PC-3 (cell line): ENCODE measurements at places on chromosomes 6 and 20. TPM values are rescaled to one million over a fixed set of nuclear protein-coding genes. Genes with fewer than 3 reads are reported as not detected.

Gene FHL5
- not detected in 2 replicates for total RNA-seq

Gene FRK
- total RNA-seq, result 0.46 and 0.66 TPM in 2 replicates

Gene NHLRC1
- 0.81 and 1.3 TPM in 2 replicates for total RNA-seq

Gene BPIFB4
- total RNA-seq, result not detected in 2 replicates

Gene E2F1
- total RNA-seq, result 63.7 and 72.2 TPM in 2 replicates

Gene GSTA3
- not detected in 2 replicates for total RNA-seq

Gene DLK2
- 1.4 and 4.4 TPM in 2 replicates for total RNA-seq

Gene ADGRF4
- 3.4 and 4.2 TPM in 2 replicates for total RNA-seq

Gene PRDM13
- total RNA-seq, result not detected in 2 replicates

Gene SIRPA
- 12.8 and 17.3 TPM in 2 replicates for total RNA-seq

Gene HS3ST5
- total RNA-seq, result 0.86 and 1.2 TPM in 2 replicates

Gene C2
- total RNA-seq, result 1.1 TPM in 1 of 2 replicates, not detected in the other

Gene RFX6
- total RNA-seq, result 0.15 and 0.17 TPM in 2 replicates

Gene PRND
- total RNA-seq, result not detected in 2 replicates

Gene SIRPD
- total RNA-seq, result 0.18 and 0.23 TPM in 2 replicates

Gene KCNG1
- 61.5 and 74.1 TPM in 2 replicates for total RNA-seq

Gene TRAPPC3L
- total RNA-seq, result not detected in 2 replicates

DNA sequence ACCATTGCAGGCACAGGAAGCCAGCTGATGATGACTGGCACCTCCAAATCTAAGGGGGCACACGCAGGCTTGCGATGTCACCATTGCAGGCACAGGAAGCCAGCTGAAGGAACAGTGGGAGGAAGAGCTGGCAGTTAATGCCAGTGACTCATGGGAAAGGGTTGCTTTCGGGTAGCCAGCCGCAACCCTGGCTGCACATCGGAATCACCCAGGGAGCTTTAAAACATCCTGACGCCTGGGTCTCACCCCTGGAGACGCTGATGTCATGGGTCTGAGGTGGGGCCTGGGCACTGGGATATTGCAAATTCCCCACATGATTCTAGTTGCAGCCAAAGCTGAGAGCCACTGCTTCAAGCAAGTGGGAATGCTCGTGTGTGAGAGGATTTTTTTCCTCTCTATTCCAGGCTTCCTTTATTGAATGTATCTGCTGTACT lies 16.1 kb upstream of the CCN6 start:
- DNase-seq, result peak; percentile 83

DNA sequence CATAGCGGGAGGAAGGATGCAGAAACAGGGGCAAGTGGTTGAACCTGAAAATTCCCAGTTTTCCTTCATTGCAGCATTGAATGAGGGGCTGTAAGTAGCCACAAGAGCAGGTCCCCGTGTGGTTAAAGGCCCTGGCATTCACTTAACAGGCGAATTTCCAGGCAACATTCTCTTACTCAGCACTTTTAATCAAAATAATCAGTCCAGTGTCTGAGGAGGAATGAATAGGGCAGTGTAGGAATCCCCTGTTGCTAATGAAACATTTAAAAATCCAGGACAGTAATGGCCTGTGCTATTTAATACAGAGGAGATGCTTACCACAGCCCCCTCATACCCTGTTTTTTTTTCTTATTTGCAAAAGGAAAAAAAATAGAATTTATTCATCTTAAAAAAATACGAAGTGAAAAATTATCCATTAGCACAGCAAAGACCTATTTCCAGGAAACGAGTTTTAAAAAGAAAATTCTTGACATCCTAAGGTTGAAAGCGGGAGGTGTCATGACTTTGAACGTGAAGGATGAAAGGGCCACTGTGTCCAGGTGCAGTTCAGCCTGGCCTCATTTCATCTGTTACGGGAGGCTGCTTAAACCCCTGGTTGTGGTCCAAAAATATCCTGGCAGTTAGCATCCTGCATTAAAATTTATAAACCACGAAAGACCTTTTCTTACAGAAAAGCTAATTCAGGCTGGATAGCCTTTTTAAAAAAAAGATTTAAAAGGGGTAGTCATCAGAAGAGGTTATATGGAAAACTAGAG lies 20.2 kb downstream of the MYLK4 start:
- no peak for DNase-seq

DNA sequence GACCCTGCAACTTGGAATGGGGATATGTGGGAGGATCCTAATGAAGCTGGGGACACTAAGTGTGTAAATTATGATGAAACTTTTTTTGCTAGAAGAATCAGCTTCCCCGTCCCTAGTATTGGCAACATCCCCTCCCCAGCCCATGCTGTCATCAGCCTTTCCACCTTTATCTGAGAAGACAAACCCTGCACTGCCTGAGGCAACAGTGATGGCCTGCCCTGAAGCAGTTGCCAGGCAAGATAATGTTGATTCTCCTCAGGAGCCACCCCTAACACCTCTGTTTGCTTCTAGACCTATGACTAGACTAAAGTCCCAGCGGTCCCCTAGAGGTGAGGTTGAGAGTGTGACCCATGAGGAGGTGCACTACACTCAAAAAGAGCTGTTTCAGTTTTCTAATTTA lies 27.1 kb downstream of the MICA start:
- no peak for DNase-seq

- peak; percentile 96 for DNase-seq
Observed at GRCh38 chr20:47317127-47317895, 39.2 kb downstream of the ZMYND8 start.

DNA sequence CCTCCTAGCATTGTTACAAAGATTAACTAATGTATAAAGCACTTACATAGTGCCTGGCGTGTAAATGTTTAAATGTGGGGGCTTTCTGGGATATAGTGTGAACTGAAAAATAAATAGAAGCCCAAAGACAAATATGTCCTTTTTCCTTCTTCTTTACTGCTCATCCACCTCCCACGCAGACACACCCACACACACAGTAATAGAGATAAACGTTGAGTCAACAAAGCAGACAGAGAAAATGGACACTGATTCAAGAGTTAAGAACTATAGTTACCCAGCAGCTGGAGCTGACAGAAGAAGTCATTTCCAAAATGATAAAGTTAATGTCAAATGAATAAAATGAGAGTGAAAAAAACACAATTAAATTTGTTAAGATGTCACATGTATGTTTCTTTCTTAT lies 68.3 kb downstream of the FHL5 start:
- DNase-seq, result peak; percentile 6

- DNase-seq, result peak; percentile 64
Observed at GRCh38 chr6:37860226-37860839, 40.8 kb downstream of the ZFAND3 start.

- DNase-seq, result no peak
Observed at GRCh38 chr20:63326314-63327230, 33.6 kb downstream of the COL20A1 start.

DNA sequence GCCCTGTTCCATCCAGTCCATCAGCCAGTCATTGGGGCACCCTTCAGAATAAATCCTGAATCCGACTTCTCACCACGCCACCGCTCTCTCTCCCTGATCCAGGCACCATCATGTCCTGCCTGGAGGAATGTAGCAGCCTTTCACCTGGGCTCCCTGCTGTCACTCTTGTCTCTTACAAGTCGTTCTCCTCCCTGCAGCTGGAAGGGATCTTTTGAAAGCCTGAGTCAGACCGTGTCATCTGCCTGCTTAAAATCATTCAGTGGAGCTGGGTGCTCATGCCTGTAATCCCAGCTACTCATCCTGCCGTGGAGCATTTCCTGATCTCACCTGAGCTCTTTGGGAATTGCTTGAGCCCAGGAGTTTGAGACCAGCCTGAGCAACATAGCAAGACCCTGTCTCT lies 19.2 kb upstream of the KCNG1 start:
- peak; percentile 72 for DNase-seq

DNA sequence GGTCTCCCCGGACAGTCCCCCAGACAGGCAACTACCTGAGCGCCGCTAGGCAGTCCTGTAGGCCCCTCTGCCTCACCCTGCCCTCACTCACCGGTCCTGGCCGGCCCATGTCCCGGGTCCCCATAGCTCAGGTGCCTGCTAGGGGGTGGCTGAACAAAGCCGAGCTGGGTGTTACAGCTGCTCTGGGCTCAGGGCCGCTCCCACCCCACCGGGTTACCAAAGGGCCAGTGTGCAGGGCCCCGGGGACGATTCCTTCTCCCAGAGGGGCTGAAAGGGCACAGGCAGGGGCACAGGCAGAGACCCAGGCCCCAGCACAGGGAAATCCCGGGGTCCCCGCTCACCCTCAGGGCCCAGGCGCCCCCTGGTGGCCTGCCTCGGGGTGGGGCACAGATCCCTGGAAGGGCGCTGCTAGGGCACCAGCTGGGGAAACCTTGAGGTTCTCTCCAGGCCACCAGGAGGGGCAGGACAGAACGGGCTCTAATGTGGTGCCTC lies 118.4 kb downstream of the GRM4 start:
- peak; percentile 54 for DNase-seq

DNA sequence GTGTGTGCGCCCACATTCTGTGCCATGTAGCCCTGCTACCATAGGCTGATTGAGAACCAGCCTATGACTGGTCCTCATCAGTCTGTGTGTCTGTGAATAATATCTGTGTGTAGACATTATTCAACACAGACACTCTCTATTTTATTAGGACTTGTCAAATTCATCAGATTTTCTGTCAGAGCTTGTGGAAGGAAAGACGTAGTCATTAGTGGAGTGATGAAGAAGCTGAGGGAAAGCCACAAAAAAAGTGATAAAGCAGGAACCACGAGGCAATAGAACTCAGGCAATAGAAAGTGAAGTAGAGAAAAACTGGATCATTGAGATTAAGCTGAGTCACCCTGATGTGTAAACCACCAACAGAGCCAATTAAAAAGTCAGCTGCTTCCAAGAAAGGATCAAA lies 122.2 kb upstream of the MARCKS start:
- no peak for DNase-seq

DNA sequence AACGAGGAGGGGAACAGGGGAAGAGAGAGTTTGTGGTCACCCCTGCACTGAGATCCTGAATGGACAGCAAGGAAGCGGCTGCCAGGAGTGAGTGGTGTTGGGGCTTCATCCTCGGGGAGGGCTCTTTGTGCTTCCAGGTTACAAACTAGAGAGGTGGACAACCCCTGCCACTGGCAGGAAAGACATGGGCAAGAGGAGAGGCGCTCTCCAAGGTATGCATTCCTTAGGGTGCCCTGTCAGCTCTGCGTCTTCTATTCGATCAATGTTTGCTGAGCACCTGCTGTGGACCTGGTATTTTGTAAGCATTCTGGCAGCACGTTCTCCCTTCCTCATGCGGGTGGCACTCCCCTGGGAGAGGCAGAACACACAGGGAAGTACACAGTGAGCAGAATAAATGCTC lies 93.6 kb downstream of the CDH4 start:
- no peak for DNase-seq

DNA sequence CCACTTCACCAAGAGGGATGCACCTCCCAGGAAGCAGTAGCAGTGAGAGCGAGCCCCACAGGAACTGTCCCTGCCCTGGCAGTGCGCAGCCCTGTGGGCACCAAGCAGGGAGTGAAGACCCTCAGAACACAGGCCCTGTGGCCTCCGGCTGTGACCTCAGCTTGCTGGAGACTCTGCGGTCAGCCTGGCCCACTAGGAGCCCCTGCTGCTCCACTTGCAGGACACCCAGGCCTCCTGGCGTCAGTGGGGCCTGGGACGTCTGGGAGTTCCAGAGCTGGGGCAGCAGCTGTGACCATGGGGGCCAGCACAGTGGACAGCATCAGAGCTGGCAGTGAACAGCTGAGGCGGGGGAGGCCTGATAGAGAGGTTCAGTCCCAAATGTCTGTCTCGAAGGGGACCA lies 28.3 kb downstream of the PXDC1 start:
- no peak for DNase-seq

- no peak for DNase-seq
Observed at GRCh38 chr20:19451923-19452295, 239.5 kb downstream of the SLC24A3 start.

GRCh38 chr6:129353067-129353466 lies 356.9 kb downstream of the ARHGAP18 start:
- DNase-seq, result peak; percentile 13

GRCh38 chr6:36907781-36908180 lies 22.0 kb downstream of the C6orf89 start:
- peak; percentile 69 for DNase-seq

DNA sequence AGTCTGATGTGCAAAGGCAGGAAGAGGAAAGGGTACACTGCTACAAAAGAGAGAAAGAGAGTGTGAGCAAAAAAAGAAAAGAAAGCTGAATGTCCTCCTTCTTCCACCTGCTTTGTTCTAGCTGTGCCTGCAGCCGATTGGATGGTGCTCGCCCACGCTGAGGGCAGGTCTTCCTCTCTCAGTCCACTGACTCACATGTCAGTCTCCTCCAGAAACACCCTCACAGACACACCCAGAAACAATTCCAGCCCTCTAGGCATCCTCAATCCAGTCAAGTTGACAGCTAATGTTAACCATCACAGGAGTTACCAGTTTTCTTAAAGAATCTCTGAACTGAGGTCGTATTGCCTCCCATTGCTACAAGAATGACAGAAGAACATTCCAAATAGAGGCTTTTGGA lies 411.9 kb upstream of the SASH1 start:
- peak; percentile 52 for DNase-seq

- no peak for DNase-seq
Observed at GRCh38 chr6:16446273-16446672, 207.9 kb downstream of the GMPR start.

GRCh38 chr6:137700751-137701477 lies 166.1 kb upstream of the TNFAIP3 start:
- no peak for DNase-seq

- DNase-seq, result no peak
Observed at GRCh38 chr20:15520930-15521524, 1052.2 kb downstream of the KIF16B start.

DNA sequence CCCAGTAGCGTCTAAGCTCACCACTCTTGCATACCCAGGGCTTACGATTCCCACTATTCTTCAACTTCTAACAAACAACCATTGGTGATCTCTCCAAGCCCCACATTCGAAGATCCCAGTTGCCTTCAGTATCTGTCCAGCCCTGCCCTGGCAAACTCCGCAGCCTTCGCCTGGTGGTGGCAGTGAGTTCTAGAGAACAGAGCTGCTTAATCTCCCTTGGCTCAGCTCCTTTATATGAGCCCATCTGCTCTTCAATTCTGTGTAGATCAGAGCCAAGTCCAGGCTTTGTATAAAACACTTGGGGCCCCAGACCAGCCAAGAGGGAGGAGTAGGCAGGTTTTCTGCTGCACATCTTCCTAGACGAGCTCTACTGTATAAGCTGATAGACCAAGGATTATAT lies 193.3 kb downstream of the PHACTR1 start:
- DNase-seq, result no peak

- peak; percentile 59 for DNase-seq
Observed at GRCh38 chr6:74731204-74731603, 474.6 kb downstream of the COL12A1 start.

DNA sequence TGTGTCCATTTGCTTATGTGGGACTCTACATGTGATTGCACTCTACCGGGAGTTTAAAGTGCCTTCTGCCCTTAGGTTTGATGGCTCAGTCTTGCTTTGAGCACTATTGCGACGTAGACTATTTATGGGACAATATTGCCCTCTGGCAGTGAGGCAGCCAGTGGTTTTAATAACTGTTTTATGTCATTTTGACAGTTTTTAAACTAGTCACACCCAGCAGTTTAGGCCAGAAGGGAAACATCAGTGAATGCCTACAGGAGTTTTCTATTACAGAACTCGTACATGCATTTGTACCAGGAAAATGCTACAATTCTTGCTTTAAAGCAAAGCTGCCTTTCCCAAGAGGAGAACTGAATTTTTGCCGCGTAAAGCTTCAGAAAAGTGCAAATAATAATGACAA lies 813.7 kb downstream of the KIF16B start:
- peak; percentile 31 for DNase-seq
